ENCODE measurements at places on chromosomes 16 and 17. TPM values are rescaled to one million over a fixed set of nuclear protein-coding genes. Genes with fewer than 3 reads are reported as not detected.

The OTOP3 gene
- total RNA-seq, result not detected

The KRT27 gene
- not detected for total RNA-seq

The NKD1 gene
- total RNA-seq, result 1.8 TPM

The SLFN12L gene
- total RNA-seq, result 41.9 TPM

The KRTAP9-8 gene
- total RNA-seq, result not detected

The ZNF205 gene
- total RNA-seq, result 0.09 TPM

The BRIP1 gene
- 16.4 TPM for total RNA-seq

The RAB37 gene
- total RNA-seq, result 12.1 TPM

The CIAPIN1 gene
- 73.1 TPM for total RNA-seq

The ORMDL3 gene
- total RNA-seq, result 74.3 TPM

The C16orf54 gene
- 18.0 TPM for total RNA-seq

The WNT9B gene
- total RNA-seq, result not detected

The NOD2 gene
- total RNA-seq, result 7.4 TPM

The HOXB5 gene
- total RNA-seq, result not detected

The GLIS2 gene
- total RNA-seq, result 2.1 TPM

The EVPLL gene
- total RNA-seq, result not detected

The HS3ST3B1 gene
- 9.8 TPM for total RNA-seq

The HSPB9 gene
- total RNA-seq, result not detected

The CCDC40 gene
- not detected for total RNA-seq

The TNFSF13 gene
- 3.5 TPM for total RNA-seq

The CD300H gene
- not detected for total RNA-seq

The TMEM238L gene
- not detected for total RNA-seq

The SULT1A1 gene
- total RNA-seq, result 9.9 TPM

The ADAM11 gene
- total RNA-seq, result 0.14 TPM

The TBC1D26 gene
- total RNA-seq, result 0.23 TPM

The MYO15B gene
- 33.9 TPM for total RNA-seq

The CIITA gene
- 8.6 TPM for total RNA-seq

The TBC1D28 gene
- total RNA-seq, result not detected

The PPM1E gene
- total RNA-seq, result 0.05 TPM

The TRPV3 gene
- 0.92 TPM for total RNA-seq

The PRR35 gene
- not detected for total RNA-seq

The WFDC1 gene
- total RNA-seq, result not detected

The TIMP2 gene
- total RNA-seq, result 0.71 TPM

The CCL7 gene
- not detected for total RNA-seq

The KRT33B gene
- not detected for total RNA-seq

The GUCY2D gene
- total RNA-seq, result not detected

The XAF1 gene
- 18.6 TPM for total RNA-seq

The ASB16 gene
- 0.59 TPM for total RNA-seq

The CCDC92B gene
- total RNA-seq, result 0.11 TPM

The GALR2 gene
- total RNA-seq, result 14.5 TPM

The SCIMP gene
- total RNA-seq, result not detected

The SENP3 gene
- 69.6 TPM for total RNA-seq

The KRT9 gene
- not detected for total RNA-seq

The ATP2A1 gene
- total RNA-seq, result 1.8 TPM

The TK1 gene
- total RNA-seq, result 64.6 TPM

The PDILT gene
- total RNA-seq, result not detected

The CD7 gene
- 345 TPM for total RNA-seq
